ENCODE measurements at places on chromosomes 1 and 21.

GRCh38 chr1:206498685-206499084 lies 8.6 kb upstream of the RASSF5 start:
- no peak for DNase-seq

DNA sequence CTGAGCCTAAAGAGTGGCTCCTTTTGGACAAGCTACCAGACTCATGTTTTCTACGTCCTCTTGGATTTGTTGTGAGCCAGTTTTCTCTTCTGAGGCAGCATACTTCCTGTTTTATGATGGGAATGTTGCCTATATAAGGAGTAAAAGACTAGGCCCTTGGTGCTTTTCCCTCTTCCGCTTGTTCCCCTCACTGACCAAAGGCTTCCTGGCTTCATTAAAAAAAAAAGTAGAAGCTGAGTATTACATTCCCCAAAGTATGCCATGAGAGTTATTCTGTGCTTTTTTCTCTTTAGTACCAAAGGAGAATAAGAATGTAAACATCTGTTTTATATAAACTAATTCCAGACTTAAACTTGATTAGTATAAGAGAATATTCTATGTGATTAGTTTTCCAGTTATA lies 6.5 kb upstream of the HMCN1 start:
- no peak for DNase-seq

DNA sequence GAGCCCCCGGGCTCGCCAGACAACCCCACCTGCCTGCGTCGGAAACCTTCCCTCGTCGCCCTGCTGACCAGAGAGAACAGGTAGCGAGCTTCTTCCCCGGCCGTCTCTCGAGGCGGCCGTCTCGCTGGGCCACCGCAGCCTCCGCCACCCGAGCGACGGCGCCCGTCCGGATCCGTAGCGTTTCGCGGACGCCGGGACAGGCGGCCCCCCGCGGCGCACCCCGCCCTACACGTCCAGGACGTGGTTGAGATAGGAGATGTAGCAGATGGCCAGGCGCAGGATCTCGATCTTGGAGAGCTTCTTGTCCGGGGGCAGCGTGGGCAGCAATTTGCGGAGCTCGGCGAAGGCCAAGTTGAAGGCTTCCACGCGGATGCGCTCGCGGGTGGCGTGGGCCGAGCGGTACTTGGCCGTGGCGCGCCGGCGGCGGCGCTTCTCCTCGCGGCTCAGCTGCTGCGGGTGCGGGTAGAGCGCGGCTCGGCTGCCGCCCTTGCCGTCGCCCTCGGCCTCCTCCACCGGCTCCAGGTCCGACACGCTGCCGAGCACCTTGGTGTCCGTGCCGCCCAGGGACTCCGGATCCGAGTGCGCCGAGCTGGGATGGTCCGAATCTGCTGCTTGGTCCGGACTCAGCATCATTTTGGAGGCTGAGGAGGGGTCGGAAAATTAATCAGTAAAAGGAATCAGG lies 3.0 kb downstream of the NHLH2 start:
- peak; percentile 22 for DNase-seq

DNA sequence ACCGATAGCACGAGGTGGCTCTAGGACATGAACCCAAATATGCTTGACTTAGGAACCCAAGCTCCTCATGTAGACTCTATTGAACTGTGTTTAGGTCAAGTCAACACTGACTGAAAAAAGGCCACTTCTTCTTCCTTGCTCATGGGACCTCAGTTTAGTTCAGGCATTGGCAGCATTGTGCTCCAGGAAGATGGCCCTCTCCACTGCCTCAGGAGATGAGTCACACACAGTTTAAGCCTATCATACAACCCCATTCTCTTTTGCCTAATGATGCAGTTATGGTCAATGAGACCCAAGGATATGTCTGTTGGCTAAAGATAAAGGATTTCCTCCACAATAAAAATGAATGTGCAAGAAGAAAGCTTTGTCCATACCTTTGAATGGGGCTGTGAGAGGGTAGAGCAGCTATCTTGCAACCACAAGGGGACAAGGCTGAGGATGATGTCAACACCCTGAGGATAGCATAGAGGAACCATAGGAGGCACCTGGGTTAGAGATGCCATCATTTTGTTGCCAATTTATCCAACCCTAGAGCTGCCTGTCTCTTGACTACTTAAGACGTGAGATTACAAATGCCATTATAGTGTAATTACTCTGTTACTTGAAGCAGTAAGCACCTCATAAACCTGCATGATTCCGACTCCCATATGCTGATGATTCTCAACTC lies 3.0 kb upstream of the TRIM63 start:
- no peak for DNase-seq

DNA sequence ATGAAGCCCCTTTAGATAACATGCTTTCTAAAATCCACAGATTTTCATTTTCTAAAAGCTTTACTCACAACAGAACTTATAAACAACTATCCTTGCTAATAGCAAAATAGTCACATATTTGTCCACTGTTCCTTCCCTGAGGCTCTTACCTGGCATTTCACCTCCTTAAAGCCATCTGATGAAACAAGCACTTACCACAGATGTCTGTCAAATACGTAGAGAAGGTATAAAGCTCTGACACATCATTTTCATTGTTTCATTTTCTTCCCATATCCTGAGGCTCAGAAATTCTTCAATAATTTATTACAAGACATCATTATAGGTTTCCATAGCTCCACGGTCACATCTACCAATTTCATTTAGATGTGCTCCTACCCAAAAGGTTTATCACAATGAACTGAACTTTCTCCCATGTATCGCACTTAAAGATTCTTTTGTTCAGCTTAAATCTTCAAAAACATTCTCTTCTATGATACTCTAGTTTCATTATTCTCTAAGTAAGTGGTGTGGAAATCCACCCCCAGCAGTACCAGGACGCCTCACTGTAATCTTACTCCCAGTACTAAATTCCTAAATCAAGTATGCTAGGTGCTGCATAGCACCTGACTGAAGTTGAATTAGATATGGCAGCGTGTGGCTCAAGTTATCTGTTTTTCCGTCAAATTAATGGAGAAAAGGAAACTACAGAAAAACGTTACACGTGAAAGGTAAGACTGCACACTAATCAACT lies 569.6 kb downstream of the SMYD3 start:
- no peak for DNase-seq

GRCh38 chr1:92728697-92729096 lies 56.2 kb downstream of the EVI5 start:
- peak; percentile 46 for DNase-seq

DNA sequence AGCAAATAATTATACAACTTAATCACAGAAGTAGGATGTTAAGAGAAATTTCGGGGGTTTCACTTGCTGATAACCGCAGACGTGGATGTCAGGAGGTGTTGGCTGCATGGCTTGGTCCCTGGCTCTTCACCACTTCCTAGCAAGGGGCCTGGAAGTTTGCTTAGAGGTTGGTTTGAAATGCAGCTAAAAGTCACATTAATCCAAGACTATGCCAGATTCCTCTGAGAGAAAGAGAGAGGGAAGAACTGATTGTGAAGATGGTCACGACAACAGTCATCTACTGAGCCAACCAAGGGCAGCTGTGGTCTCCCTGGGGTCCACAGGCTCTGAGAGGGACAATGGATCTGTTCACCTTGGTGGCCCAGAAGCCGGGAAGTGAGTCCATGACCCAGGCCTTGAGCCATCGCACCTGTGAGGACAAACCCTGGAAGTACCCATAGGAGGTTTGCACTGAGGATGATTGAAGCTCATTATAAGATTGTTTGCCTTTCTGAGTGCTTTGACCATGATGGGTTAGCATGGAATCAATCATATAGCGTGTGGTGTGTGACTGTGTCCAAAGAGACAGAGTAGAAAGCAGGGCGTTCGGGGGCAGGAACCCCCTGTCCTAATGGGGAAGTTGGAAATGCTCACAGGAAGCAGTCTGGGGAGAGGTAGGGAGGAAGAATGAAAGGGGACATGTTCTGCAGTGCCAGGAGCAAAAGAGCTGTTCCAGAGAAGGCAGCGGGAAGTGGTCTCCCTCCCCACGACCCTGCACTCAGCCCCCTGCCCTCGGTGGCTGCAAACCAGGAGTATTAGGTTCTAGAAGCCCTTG lies 47.1 kb downstream of the UMODL1 start:
- DNase-seq: peak; percentile 29

DNA sequence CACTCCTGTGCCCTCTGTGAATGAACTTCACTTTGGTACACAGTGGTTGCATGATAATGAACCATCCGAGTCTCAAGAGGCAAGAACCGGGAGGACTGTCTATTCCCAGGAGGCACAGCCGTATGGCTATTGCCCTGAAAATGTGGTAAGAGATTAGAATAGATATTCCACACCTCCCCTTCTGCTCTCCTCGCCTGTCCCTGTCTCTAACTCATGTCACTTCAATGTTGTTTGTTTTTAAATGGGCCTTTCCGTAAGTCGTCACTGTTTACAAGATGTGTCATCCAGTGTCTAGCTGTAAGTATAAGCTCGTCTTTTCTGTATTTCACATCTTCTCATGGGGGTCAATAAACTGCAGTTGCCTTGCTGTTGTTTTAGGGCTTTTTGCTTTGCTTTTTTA lies 122.2 kb downstream of the PATJ start:
- DNase-seq: no peak

DNA sequence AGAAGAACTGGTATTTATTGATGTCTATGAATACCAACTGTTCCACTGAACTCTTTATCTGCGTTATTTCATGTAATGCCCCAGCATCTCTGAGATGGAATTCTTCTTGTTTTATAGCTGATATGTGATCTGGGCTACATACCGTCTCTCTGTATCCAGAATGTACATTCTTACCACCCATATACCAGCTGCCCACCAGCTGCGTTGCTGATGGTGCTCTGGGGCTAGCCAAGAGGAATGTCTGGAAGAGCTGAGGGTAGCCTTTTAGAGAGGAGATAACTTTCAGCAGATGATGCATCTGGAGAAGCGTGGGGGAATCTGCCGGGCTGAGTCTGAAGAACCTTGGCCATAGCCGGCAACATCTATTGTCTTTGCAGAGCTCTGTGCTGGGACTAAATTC lies 137.5 kb downstream of the RYR2 start:
- no peak for DNase-seq

DNA sequence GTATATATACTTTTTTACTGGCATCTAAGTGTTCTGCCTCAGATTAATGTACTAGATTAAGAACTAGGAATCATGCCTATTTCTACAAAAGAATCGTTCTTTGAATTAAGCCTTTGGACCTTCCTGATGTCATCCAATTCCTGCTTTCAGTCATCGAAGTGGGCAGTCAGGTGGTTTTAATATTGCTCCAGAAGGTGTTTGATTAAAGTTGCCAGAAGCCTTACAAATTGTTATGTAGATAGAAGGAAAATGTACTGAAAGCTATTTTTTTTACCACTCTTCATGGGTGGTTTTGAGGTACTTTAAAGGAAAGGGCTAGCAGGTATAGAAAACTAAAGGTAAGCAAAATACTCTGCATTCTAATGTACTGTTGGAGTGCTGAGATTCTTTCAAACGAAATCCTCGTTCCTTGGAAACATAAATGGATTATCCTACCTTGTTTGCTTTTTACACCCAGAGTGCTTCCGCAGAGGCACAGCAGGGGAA lies 716 bp downstream of the CTBS start:
- DNase-seq: peak; percentile 34

- DNase-seq: peak; percentile 26
These were observed 6.0 kb downstream of the DYNLT5 start for GRCh38 chr1:66758241-66758755.

DNA sequence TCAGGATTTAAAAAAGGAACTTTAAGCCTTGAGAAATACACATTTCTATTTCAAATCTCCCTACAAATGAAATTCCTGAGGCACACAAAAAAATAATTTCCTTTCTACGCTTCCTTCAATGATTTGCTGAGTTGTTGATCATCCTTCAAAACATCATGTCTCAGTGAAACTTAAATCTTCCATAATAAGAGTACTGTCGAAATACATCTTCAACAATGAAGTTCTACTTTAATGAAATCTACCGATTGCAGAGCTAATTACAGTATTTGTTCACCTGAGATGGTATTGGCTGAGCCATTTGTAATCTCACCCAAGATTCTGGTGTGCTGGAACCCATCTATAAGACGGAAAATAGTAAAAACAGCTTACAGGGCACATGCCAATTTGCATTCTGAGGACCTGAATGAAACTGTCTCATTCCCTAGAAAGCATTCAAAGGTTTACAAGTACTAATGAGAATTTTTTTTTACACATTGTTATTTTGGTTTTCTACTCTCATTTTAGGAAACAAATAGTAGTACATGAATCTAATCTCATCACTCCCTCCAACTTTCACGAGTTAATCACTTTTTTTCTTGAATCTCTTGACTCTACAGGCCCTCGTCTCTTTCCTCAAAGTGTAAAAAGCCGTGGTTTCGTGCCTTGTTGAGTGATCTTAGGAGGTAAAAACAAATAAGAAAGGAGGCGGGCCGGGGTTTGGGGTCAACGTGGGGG lies 1.1 kb downstream of the CHML start:
- no peak for DNase-seq

All from inflammatory macrophage (primary cell).